Calu3 (cell line): ENCODE measurements at places on chromosomes 2 and 18. TPM values are rescaled to one million over a fixed set of nuclear protein-coding genes. Genes with fewer than 3 reads are reported as not detected.

The FEV gene
- not detected in 2 replicates for total RNA-seq

GRCh38 chr2:29443151-29443550 lies 327.9 kb downstream of the CLIP4 start:
- peaks cover 87% of the 10 kb centered on the region for H3K27me3 ChIP-seq
- DNase-seq: no peak
- no peak overlapping the region for H3K4me3 ChIP-seq
- no peak overlapping the region for H3K27ac ChIP-seq
- no peaks in the 10 kb centered on the region for H3K4me1 ChIP-seq

- no peaks in the 10 kb centered on the region for H3K36me3 ChIP-seq
- no peak overlapping the region for H3K4me3 ChIP-seq
- H3K4me1 ChIP-seq: peaks cover 14% of the 10 kb centered on the region
- H3K27me3 ChIP-seq: peaks cover 43% of the 10 kb centered on the region
- DNase-seq: no peak
Observed at GRCh38 chr18:8602040-8602439, 7.2 kb upstream of the RAB12 start.

DNA sequence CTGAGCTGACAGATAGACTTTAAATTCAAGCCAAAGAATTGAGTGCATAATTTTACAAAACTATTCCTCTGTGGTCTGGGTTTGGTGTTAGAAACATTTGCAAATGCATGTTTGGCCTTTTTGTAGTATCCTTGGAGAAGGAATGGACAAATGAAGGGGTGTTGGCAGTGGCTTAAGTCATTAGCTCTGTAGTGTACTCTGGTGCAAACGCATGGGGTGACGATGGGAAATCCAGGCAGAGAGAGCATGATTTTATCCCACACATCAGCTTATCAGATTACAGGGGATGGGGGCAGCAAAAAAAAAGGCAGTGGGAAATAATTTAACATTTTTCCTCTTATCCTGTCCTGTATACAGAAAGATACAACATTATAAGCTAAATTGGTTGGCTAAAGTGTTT lies 320.6 kb downstream of the ZNF516 start:
- no peaks in the 10 kb centered on the region for H3K36me3 ChIP-seq
- peaks cover 22% of the 10 kb centered on the region for H3K27me3 ChIP-seq
- H3K27ac ChIP-seq: no peak overlapping the region
- H3K4me1 ChIP-seq: no peaks in the 10 kb centered on the region
- no peak for DNase-seq

DNA sequence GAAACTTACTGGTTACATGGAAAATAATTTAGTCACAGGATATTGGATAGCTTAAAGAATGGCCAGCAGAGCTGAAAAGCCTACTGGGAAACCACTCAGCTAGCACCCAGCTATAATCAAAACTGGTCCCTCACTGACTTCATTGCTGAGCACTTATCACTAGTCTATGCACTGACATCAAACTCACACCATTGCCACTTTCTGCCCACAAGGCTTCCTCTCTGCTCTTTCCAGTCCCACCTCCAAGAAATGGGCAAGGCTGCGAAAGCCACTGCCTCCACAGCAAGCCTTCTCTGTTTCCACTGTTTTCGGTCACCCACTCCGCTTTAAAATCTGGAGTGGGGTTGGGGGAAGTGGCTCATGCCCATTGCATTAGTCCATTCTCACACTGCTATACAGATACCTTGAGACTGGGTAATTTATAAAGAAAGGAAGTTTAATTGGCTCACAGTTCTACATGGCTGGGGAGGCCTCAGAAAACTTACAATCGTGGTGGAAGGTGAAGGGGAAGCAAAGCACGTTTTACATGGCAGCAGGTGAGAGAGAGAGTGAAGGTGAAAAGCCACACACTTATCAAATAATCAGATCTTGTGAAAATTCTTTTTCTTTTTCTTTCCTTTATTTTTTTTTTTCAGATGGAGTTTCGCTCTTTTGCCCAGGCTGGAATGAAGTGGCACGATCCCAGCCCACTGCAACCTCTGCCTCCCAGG lies 77.0 kb upstream of the CERS6 start:
- no peak overlapping the region for H3K4me3 ChIP-seq
- no peaks in the 10 kb centered on the region for H3K36me3 ChIP-seq
- no peaks in the 10 kb centered on the region for H3K27me3 ChIP-seq
- H3K27ac ChIP-seq: no peak overlapping the region

DNA sequence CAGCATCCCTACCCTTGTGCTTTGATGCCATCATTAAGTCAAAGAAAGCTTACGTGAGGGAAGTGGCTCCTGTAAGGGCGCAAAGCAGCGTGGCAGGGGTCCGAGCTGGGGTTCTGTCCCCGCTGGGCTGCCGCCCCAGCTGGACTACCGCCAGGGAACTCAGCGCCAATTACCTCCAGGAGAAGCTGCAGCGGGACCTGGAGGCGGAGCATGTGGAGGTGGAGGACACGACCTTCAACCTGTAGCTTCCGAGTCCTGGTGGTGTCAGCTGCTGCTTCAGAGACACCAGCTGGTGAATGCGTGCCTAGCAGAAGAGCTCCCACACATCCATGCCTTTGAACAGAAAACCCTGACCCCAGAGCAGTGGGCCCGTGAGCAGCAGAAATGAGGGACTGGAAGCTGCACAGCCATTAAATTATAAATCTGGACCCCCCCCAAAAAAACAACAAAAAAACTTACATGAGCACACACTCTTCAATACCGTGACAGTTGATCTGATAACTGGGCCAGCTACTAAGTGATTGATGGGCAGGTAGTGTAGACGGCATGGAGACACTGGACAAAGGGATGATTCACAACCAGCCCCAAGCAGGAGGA lies 20.1 kb upstream of the YES1 start:
- no peaks in the 10 kb centered on the region for H3K36me3 ChIP-seq
- peak; percentile 23 for DNase-seq
- H3K4me3 ChIP-seq: no peak overlapping the region
- no peak overlapping the region for H3K27ac ChIP-seq
- peaks cover 22% of the 10 kb centered on the region for H3K4me1 ChIP-seq

- no peak overlapping the region for H3K4me3 ChIP-seq
- no peaks in the 10 kb centered on the region for H3K36me3 ChIP-seq
- H3K27ac ChIP-seq: no peak overlapping the region
- no peaks in the 10 kb centered on the region for H3K27me3 ChIP-seq
- H3K4me1 ChIP-seq: no peaks in the 10 kb centered on the region
- DNase-seq: no peak
Observed at GRCh38 chr2:194842871-194843270, 814.2 kb upstream of the SLC39A10 start.

DNA sequence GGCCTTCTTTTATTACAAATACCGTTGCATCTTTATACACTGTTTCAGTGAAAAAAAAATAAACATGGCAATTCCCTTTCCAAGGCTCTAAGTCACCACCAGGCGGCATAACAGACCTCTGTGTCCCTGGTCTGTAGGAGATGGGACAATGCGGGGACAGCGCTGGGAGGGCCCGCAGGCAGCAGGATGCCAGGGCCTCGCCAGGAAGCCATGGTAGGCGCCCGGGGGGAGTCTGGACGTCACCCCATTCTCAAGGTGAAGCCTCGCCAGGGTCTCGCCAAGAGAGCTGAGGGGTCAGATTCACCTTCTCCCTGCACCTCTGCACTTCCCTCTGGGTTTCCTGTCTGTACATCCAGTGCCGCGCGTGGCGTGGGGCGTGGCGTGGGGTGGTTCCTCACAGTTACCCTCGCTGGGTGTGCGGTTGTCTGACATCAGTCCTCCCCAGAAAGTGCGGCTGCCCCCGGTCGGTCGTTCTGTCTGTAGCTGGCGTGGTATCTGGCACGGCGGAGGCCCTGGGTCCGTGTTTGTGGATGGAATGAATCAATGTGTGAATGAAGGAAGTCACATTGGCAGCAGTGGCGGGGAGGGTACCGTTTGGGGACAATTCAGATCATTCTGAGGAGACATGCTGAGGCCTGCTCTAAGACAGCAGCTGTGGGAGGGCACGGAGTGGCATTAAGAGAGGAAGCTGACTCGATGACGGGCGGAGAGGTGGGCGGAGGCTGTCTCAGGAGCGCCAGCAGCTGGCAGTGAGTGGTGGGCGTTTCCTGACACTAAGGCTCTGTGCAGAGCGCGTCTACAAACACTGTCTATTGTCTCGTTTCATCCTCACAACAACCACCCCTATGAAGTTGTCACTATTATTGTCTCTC lies 46.0 kb downstream of the LRRFIP1 start:
- H3K4me1 ChIP-seq: peaks cover 30% of the 10 kb centered on the region
- H3K4me3 ChIP-seq: peak overlapping the region; percentile 77
- peak; percentile 79 for DNase-seq
- H3K36me3 ChIP-seq: peaks cover 15% of the 10 kb centered on the region
- peak overlapping the region; percentile 20 for H3K27ac ChIP-seq
